ENCODE measurements at places on chromosomes 4 and X. TPM values are rescaled to one million over a fixed set of nuclear protein-coding genes. Genes with fewer than 3 reads are reported as not detected.

Gene WDR17
- total RNA-seq = 6.7 TPM

GRCh38 chr4:83010111-83010521 is 507 bp downstream of the LIN54 start:
- DNase-seq = no peak

- DNase-seq = no peak
Observed at GRCh38 chrX:21837056-21837455, 2.4 kb upstream of the MBTPS2 start.

- DNase-seq = no peak
Observed at GRCh38 chrX:73728602-73729001, 165.6 kb downstream of the CHIC1 start.

Gene FRMPD3
- total RNA-seq = not detected

- no peak for DNase-seq
Observed at GRCh38 chrX:137342969-137343368, 223.0 kb upstream of the ZIC3 start.
